Left lung (tissue), 14 donors: ENCODE measurements at places on chromosomes 12 and 14.

- H3K4me1 ChIP-seq: no peaks in the 10 kb centered on the region
- H3K27ac ChIP-seq: no peak overlapping the region
- DNase-seq: no peak
- H3K4me3 ChIP-seq: no peak overlapping the region
- H3K27me3 ChIP-seq: no peaks in the 10 kb centered on the region
Observed at GRCh38 chr14:56686416-56686815, 106.8 kb downstream of the TMEM260 start.

- DNase-seq: no peak
- no peaks in the 10 kb centered on the region for H3K27me3 ChIP-seq
- H3K4me3 ChIP-seq: no peak overlapping the region
- no peaks in the 10 kb centered on the region for H3K36me3 ChIP-seq
- no peak overlapping the region for H3K27ac ChIP-seq
Observed at GRCh38 chr12:29921307-29921706, 137.6 kb upstream of the TMTC1 start.

GRCh38 chr12:116002890-116003536 is 274.5 kb downstream of the MED13L start:
- no peak overlapping the region for H3K27ac ChIP-seq
- peaks cover 10% of the 10 kb centered on the region for H3K4me1 ChIP-seq
- H3K36me3 ChIP-seq: peaks cover 57% of the 10 kb centered on the region
- H3K4me3 ChIP-seq: no peak overlapping the region
- DNase-seq: no peak

- H3K4me1 ChIP-seq: peaks cover 22% of the 10 kb centered on the region
- peak; percentile 86 for DNase-seq
- H3K36me3 ChIP-seq: no peaks in the 10 kb centered on the region
Observed at GRCh38 chr12:123057513-123058265, 77.2 kb downstream of the ARL6IP4 start.

DNA sequence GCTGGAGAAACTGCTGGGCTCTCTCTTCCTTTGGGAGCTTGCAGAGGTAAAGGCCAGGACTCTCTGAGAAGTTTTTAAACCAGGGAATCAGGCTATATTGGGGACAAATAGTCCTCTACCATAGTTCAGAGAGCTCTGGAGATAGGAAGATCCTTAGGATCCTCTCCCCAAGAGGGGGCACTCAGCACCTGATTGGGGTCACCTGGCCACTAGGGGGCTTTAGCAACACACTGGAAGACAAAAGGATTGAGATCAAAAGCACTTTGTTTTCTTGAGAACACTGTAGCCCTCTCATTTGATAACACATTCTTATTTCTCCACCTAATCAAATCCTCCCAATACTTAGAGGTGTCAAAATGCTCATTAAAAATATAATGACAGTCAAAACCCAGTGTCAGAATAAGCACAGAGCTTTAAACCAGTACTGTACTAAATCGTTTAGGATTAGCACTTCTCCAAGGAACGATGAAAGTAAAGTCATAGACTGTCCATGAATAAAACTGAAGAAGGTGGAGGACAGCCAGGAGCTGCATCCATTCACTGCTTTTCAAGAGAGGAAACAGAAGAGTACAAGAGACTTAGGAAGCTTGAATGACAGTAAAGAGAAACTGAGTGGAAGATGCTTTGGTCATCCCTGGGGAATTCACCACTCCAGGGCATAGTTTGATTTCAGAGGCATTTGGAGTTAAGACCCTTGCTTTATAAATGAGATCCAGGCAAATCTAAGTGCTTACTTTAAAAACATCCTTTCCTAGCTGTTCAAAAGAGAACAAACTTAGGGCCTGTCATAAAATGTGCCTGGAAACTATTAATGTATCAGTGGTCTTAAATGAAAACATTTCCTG is 26.5 kb downstream of the BMP4 start:
- H3K36me3 ChIP-seq: no peaks in the 10 kb centered on the region
- DNase-seq: no peak
- no peaks in the 10 kb centered on the region for H3K27me3 ChIP-seq
- H3K4me3 ChIP-seq: no peak overlapping the region
- H3K27ac ChIP-seq: no peak overlapping the region

DNA sequence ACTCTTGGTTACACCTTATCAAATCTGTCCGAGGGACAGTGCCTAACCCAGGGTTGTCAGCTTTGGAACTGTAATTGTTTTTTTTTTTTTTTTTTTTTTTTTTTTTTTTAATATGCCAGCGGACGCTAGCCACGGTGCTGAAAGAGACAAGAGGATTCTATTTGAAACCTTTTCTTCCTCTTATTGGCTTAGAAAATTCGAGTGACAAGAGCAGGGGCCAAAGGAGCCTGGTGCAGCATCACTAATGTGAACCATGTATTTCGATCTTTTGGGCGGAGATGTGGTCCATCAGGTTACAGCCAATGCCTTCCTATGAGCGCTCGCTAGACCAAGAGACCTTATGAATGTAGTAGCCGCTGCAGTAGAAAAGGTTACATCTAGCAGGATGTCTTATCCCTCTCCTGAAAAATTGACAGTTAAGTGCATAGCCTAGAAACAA is 922 bp downstream of the PTPRR start:
- H3K4me3 ChIP-seq: no peak overlapping the region
- no peak overlapping the region for H3K27ac ChIP-seq
- H3K27me3 ChIP-seq: peaks cover 6% of the 10 kb centered on the region
- H3K4me1 ChIP-seq: no peaks in the 10 kb centered on the region
- no peak for DNase-seq

- H3K4me3 ChIP-seq: no peak overlapping the region
- no peaks in the 10 kb centered on the region for H3K4me1 ChIP-seq
- no peaks in the 10 kb centered on the region for H3K27me3 ChIP-seq
Observed at GRCh38 chr12:98483621-98484503, 31.5 kb upstream of the TMPO start.

- H3K4me3 ChIP-seq: no peak overlapping the region
- H3K4me1 ChIP-seq: no peaks in the 10 kb centered on the region
- no peak for DNase-seq
- H3K27ac ChIP-seq: no peak overlapping the region
Observed at GRCh38 chr12:81000831-81001230, 63.1 kb upstream of the LIN7A start.

- no peaks in the 10 kb centered on the region for H3K36me3 ChIP-seq
- H3K4me1 ChIP-seq: peaks cover 24% of the 10 kb centered on the region
- H3K4me3 ChIP-seq: no peak overlapping the region
- H3K27me3 ChIP-seq: no peaks in the 10 kb centered on the region
- H3K27ac ChIP-seq: no peak overlapping the region
- DNase-seq: no peak
Observed at GRCh38 chr14:32087173-32087861, 10.2 kb downstream of the ARHGAP5 start.

DNA sequence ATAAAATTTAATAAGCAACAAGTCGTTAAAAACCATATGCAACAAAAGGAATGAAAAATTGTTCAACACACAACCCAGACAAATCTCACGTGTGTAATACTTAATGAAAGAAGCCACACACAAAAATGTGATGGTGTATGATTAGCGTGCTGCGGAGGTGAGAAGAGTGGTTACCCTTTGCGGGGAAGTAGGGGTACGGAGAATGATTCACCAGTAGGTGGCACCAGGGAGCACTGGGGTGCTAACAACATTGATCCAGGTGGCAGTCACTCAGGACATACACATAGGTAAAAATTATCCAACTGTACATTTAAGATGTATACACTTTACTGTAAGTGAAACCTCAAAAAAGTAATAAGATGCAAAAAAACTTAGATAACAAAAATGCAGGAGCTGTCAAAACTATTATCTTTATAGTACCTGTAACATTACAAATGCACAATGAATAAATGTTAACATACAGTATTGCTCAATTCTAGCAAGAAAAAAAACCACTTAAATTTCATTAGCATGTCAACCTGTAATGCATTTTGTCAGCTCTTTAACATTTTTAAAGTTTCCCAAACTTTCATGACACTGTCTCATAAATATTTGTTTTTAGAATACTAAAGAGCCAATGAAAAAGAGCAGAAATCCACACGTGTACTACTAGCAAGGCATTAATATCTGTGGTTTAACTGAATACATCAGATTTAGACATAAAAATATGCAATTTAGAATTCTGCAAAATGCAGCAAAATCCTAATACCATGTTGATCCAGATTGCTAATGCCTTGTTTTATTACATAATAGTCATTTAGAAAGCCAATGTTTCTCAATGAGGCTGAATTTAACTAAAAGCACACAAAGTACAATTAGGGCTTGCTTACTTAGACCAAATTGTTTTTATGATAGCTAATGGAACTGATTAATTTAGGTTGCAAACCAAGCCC is 46.7 kb downstream of the TMCC3 start:
- no peaks in the 10 kb centered on the region for H3K4me1 ChIP-seq
- H3K27ac ChIP-seq: no peak overlapping the region
- DNase-seq: peak; percentile 39
- H3K36me3 ChIP-seq: no peaks in the 10 kb centered on the region
- no peaks in the 10 kb centered on the region for H3K27me3 ChIP-seq

DNA sequence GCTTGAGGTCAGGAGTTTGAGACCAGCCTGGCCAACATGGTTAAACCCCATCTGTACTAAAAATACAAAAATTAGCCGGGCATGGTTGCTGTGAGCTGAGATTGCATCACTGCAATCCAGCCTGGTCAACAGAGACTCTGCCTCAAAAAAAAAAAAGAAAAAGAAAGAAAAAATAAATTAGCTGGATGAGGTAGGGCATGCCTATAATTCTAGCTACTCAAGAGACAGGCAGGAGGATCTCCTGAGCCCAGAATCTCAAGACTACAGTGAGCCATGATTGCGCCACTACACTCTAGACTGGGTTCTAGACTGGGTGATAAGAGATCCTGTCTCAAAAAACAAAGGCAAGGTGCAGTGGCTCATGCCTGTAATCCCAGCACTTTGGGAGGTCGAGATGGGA is 16.9 kb downstream of the PPP4R3A start:
- no peaks in the 10 kb centered on the region for H3K27me3 ChIP-seq
- H3K4me3 ChIP-seq: no peak overlapping the region
- no peak for DNase-seq
- peaks cover 23% of the 10 kb centered on the region for H3K4me1 ChIP-seq
- H3K27ac ChIP-seq: no peak overlapping the region
- no peaks in the 10 kb centered on the region for H3K36me3 ChIP-seq

GRCh38 chr14:38127784-38128183 is 79.9 kb upstream of the SSTR1 start:
- H3K4me1 ChIP-seq: no peaks in the 10 kb centered on the region
- no peaks in the 10 kb centered on the region for H3K36me3 ChIP-seq
